Stimulated activated CD4-positive, alpha-beta T cell treated with anti-CD3 and anti-CD28 coated beads, Interleukin-15, amount 100 ng/mL, for 1 hour (primary cell): ENCODE measurements at places on chromosomes 16 and 17.

DNA sequence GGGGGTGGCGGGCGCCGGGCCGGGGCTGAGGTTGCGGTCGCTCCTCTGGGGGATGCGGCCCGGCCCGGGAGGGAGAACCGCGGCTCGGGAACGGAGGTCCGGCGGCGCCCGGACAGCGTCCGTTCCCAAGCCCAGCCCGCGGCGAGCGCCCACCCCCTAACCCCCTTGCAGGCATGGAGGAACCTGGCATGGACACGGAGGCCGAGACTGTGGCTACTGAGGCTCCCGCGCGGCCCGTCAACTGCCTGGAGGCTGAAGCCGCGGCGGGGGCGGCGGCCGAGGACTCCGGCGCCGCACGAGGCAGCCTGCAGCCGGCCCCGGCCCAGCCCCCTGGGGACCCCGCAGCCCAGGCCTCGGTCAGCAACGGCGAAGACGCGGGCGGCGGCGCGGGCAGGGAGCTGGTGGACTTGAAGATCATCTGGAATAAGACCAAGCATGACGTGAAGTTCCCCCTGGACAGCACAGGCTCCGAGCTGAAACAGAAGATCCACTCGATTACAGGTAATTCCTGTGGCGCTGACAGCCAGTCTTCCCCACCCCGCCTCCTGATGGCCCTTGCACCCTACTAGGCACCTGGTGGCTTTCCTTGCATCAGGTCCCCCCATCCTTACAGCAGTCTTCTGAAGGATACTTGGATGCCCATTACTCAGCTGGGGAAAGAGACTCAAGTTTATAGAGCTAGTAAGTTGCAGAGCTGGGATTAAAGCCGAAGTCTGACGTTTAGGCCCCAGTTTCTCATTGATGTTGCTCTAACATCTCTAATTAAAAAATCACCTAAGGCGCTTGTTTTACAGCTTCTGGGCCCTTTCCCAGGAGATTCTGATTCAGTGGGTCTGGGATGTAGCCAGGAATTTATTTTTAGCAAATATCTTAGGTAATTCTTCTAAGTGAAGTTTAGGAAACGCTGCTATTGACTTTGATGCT lies 514 bp downstream of the UBFD1 start:
- no peak for DNase-seq

GRCh38 chr16:86987746-86988670 lies 329.2 kb downstream of the C16orf95 start:
- no peak for DNase-seq

- DNase-seq = no peak
These were observed at the start of gene KRTAP3-3 for GRCh38 chr17:40993839-40994238. Gene KRTAP3-3, minus strand, starts transcription at chr17:40994164. Its CDS starts 67 bp downstream, at chr17:40994097.

DNA sequence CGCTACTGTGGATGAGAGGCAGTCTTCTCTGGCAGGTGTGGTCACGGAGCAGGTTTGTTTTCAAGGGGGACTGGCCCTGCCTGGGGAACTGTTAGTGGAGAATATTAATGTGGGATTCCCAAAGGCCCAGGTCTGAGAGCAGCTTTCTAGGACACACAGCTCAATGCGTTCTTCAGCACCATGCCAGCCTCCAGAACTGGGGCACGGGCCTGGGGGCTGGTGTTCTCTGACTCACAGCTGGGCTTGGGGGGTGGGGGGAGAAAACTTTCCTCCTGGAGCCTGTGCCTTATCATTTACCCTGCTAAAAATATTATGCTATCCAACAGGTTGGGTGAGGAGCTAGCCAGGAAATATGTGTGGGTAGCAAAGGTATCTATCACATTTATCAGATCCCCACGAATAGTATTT lies 13.5 kb upstream of the LHX1 start:
- DNase-seq = no peak

DNA sequence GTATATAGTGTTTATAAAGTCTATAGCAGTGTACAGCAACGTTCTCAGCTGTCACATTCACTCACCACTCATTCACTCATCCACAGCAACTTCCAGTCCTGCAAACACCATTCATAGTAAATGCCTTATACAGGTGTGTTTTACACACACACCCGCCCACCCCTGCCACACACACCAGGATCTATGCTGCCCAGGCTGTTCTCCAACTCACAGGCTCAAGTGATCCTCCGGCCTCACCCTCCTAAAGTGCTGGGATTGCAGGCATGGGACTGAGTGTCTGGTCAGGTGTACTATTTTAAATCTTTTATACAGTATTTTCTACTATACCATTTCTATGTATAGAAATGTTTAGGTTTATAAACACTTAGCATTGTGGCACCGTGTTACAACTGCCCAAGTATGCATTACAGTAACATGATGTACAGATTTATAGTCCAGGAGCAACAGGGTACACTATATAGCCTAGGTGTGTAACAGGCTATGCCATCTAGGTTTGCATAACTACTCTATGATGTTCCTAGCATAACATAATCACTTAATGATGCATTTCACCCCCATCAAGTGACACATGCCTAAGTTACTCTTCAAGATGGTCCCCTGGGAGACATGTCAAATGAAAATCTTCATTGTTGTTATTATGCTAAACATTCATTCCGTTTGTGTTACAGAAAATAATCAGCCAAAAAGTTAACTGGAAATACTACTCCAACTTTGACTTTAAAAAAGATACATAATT lies 42.5 kb downstream of the CREBBP start:
- no peak for DNase-seq

DNA sequence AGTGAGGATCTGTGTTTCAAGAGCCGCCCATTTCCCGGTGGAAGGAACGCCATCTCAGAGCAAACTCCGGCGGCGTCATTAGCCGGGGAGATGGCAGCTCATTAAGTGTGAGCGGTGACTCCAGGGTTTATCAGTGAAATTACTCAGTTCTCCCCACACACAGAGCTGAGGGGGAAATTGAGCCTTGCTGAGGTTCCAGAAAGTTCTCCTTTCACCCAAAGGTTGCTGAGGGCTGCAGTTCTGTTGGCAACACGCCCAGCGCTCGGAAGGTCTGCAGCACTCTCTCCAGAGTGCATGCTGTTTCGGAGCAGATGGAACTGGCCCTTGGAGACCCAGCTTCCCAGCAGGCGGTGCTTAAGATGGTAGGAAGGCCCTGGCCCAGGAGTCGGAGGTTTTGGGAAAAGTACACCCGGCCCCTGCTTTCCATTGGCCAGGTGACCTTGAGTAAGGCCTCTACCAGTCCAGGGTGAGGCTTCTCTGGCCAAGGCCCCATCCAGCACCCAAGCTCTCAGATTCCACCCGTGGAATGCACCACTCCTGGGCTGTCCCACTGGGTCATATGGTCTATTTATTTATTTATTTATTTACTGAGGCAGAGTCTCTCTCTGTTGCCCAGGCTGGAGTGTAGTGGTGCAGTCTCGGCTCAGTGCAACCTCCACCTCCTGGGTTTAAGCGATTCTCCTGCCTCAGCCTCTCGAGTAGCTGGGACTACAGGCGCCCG lies 167.7 kb upstream of the CIBAR2 start:
- DNase-seq = no peak

- no peak for DNase-seq
These were observed 10.1 kb downstream of the TBC1D26 start for GRCh38 chr17:15742051-15742795.

GRCh38 chr17:39677542-39678339 lies 9.5 kb downstream of the PNMT start:
- no peak for DNase-seq
